Stimulated activated CD4-positive, alpha-beta T cell treated with anti-CD3 and anti-CD28 coated beads, TNF-alpha, amount 100 ng/mL, for 1 hour (primary cell): ENCODE measurements at places on chromosomes 13 and 19.

- no peak for DNase-seq
Measured at GRCh38 chr19:42419309-42419708, 7.9 kb downstream of the LIPE start.

DNA sequence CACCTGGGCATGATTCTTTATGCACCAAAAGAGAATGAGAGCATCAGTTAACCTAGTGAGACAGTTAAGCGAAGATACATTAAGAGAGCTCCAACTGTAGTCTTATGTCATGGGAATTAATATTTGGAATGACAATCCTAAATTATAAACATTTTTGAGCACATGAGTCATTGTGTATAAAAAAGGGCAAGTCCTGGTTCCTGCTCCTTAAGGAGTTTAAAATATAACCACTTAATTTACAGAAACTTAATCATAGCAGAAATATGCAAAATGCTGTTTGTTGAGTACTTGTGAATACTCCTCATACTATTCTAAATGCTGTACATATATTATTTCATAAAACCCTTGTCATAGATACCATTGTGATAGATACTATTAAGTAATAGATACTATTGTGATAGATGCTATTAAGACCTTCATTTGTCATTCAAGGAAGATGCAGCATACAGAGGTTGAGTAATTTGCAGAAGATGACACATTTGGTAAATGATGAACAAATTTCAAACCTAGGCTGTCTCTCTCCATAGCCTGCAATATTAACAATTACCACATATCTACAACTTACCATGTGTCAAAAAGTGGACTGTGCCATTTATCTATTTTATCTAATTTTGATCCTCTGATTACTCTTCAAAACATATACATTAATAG is 301.0 kb downstream of the TBC1D4 start:
- DNase-seq = no peak

GRCh38 chr19:1272423-1273262 is 2.7 kb upstream of the FAM174C start:
- DNase-seq = no peak

DNA sequence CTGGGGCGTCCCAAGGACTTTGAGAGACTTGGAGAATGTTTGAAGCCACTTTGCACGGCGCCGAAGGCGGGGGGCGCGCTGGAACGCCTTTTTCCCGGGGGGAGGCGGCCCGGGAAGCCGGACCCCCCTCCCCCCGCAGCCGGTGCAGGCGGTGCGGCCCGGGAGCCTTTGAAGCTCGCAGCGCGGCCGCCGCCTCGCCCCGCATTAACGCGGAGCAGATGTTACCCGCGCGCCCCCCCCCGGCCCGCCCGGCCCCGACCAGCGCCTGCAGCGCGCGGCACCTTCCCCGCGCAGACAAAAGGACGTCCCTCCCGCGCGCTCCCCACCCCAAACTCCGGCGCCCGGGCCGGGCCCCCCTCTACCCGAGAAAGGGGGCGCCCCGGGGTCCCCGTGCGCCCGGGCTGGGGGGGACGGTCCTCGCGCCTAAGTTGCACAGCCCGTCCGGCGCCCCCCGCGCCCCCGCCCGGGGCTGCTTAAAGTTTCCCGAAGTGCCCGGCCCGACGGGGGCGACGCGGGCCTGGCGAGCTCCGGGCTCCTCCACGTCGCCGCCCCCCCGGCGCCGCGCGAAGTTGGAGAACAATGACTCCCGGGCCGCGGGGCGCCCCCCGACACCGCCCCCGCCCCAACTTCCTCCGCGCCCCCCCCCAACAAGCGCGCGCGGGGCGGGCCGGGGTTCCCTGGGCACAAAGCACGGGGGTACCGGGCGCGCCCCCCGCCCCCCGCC is 685 bp downstream of the TCF3 start:
- no peak for DNase-seq

- no peak for DNase-seq
Measured at GRCh38 chr19:55453511-55454260, 7.8 kb downstream of the ISOC2 start.

DNA sequence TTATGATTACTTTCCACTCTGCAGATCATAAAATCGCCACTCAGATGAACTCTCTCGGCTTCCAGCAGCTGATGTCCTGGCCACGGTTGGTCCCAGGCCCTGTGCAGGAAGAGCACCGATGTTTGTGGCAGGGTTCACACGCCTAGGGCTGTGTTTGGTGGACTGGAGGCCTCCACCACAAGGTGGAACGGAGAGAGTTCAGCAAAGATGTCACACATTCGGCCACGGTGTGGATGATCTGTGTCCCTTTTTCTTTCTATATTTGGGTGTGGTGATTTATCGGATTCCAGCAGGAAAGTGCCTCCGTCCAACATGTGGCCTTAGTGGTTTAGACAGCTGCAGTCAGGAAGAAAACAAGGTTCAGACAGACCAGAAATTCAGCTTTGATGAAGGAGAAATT is 521 bp upstream of the SHISA2 start:
- DNase-seq = no peak

DNA sequence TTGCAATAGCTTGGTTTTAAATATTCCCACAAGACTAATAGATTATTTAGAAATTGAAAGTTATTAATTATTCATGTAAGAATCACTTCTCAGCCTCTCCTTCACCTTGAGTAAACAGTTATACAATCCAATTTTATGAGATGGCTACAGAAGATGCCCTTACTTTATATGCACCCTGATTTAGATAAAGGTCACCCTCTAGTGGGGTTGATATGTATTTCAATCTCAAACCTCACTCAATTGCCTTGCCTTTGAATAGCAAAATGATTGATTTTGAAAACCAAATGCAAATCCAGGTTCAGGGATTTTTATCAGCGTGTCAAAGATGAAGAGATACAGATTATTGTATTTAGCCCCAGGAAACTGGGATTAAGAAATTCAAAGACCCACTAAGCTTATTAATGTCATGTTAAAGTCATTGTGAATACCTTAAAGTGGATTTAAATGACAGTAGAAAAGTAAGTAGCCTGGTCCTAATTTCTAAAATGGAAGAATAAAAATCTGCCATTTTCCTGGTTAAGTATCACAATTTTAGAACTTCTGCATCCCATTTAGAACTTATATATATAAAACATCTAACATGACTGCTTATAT is 305.1 kb downstream of the ITGBL1 start:
- DNase-seq = no peak

DNA sequence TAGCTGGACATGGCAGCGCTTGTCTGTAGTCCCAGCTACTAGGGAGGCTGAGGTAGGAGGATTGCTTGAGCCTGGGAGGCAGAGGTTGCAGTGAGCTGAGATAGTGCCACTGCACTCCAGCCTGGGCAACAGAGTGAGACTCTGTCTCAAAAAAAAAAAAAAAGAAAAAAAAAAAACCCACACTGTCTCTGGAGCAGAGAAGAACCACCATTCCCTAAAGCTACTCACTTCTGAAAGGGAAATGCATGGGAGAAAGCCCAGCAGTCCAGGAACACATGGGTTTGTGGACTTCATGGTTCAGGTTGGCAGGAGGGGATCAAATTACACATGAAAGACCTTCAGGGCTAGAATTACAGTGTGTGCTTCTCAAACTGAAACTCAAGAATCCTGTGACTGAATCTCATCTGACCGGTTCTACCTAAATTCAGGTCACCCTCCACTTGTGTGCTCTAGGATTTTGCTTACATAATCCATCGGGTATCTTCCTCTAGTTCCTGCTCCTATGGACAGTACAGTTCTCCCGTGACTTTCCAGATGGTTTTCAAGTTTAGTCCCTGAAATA is 30.2 kb upstream of the CPB2 start:
- no peak for DNase-seq

DNA sequence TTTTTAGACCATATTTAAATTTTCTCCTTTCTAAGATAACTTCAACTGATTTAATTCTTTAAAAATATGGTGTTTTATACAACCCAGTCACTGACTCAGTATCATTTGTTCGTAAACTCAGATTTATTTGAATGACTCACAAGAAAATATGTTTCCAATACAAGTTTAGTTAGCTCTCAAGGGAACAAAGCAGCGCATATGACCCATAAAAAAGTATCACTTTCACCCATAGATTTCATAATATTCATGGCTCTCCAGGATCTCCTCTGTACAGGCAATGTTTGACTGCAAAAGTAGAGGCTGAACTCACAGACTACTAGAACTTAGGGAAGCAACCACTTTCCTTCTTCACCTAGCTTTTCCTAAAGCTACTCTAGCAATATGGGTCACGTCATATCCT is 405.6 kb upstream of the PCDH9 start:
- DNase-seq = no peak

GRCh38 chr19:6464070-6464873 is at the start of gene CRB3:
Gene CRB3 (plus strand): TSS chr19:6464271. CDS start chr19:6464702, 431 bp downstream.
- DNase-seq = peak; percentile 32

DNA sequence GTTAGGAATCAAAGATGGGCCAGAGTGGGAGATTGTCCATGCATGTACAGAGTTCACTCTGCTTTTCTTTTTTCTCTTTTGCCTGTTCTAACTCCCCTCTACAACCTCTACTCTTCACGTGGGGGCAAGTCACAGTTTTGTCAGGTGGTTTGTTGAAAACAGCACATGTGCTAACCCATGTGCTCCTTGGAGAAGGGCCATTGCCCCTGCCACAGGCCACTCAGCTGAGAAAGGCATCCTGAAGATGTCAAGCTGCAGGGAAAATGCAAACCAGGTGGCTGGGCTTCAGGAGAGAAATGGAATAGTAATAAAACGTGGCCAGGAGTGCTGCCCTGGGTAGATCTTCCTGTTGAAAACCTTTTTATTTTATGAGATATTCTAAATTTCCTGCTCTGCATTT is 35.3 kb upstream of the SLC10A2 start:
- DNase-seq = no peak

DNA sequence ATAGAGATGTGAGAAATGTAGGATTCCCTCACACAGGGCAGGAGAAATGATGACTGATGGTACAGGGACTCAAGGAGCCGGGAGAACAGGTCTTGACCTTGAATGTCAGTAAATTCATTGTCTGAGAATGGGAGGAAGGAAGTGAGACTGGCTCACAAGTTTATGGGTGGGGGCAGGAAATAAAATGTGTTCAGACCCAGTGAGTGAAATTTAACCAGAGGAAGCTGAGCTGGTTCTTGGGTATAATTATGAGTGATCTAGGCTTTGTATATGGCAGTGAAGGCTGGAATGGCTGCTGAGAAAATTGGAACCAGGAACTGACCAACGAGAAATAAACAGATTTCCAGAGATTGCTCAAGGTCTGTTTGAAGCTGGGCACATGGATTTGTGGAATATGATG is 6.3 kb upstream of the IGSF23 start:
- no peak for DNase-seq

DNA sequence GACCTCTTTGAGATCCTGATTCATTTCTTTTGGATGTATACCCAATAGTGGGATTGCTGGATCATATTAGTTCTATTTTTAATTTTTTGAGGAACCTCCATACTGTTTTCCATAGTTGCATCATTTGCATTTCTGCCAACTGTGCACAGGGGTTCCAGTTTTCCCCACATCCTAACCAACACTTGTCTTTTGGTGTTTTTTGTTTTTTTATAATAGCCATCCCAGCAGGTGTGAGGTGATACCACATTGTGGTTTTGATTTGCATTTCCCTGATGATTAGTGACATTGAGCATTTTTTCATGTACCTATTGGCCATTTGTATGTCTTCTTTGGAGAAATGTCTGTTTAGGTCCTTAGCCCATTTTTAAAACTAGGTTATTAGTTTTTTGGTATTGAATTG is 18.8 kb upstream of the GPR183 start:
- DNase-seq = no peak

- DNase-seq = no peak
Measured at GRCh38 chr19:33722456-33723239, 74.0 kb upstream of the KCTD15 start.

- no peak for DNase-seq
Measured at GRCh38 chr19:46944918-46945628, 74.6 kb upstream of the NPAS1 start.
